IMR-90 (cell line): ENCODE measurements at places on chromosomes 4 and X. TPM values are rescaled to one million over a fixed set of nuclear protein-coding genes. Genes with fewer than 3 reads are reported as not detected.

Gene PCDH18
- polyA plus RNA-seq, result 39.6 and 41.3 TPM in 2 replicates

Gene TRIM75
- polyA plus RNA-seq, result not detected in 2 replicates

Gene TBC1D8B
- 5.8 and 8.3 TPM in 2 replicates for polyA plus RNA-seq

Gene MRFAP1L1
- 41.7 and 47.0 TPM in 2 replicates for polyA plus RNA-seq

Gene DGAT2L6
- polyA plus RNA-seq, result not detected in 2 replicates

Gene GAGE12F
- not detected in 2 replicates for polyA plus RNA-seq

Gene USP17L11
- polyA plus RNA-seq, result not detected in 2 replicates

Gene FUNDC2
- 51.7 and 52.3 TPM in 2 replicates for polyA plus RNA-seq

Gene ASB12
- not detected in 2 replicates for polyA plus RNA-seq

Gene IL2RG
- polyA plus RNA-seq, result not detected in 2 replicates

Gene PLAC8
- not detected in 2 replicates for polyA plus RNA-seq

Gene LNX1
- polyA plus RNA-seq, result 0.15 and 0.19 TPM in 2 replicates

Gene PRDM8
- polyA plus RNA-seq, result 15.8 and 16.8 TPM in 2 replicates

Gene DDX60
- polyA plus RNA-seq, result 2.1 and 3.1 TPM in 2 replicates

Gene BANK1
- polyA plus RNA-seq, result 0.16 and 0.51 TPM in 2 replicates

Gene EREG
- polyA plus RNA-seq, result 0.14 and 0.26 TPM in 2 replicates

Gene CSAG2
- not detected in 2 replicates for polyA plus RNA-seq

Gene CLGN
- polyA plus RNA-seq, result 0.55 and 0.75 TPM in 2 replicates

Gene EXOC1L
- not detected in 2 replicates for polyA plus RNA-seq

Gene TACR3
- not detected in 2 replicates for polyA plus RNA-seq

Gene CDKL2
- polyA plus RNA-seq, result 0.09 TPM in 1 of 2 replicates, not detected in the other

GRCh38 chr4:184165291-184165690 is 52.4 kb downstream of the ENPP6 start:
- peak; percentile 11 for DNase-seq
- no peaks in the 10 kb centered on the region for H3K36me3 ChIP-seq
- no peak overlapping the region for H3K4me3 ChIP-seq
- H3K4me1 ChIP-seq, result peaks cover 2% of the 10 kb centered on the region; the same call in 1 of the 2 replicates
- no peak overlapping the region for H3K27ac ChIP-seq
- H3K27me3 ChIP-seq, result peaks cover 7% of the 10 kb centered on the region; the same call in 1 of the 2 replicates

GRCh38 chr4:730511-730910 is 24.9 kb downstream of the PCGF3 start:
- DNase-seq, result no peak
- no peak overlapping the region for H3K27ac ChIP-seq
- H3K4me3 ChIP-seq, result no peak overlapping the region
- peaks cover 42% of the 10 kb centered on the region for H3K36me3 ChIP-seq
- peaks cover 12% of the 10 kb centered on the region for H3K4me1 ChIP-seq

- H3K36me3 ChIP-seq, result no peaks in the 10 kb centered on the region
- DNase-seq, result no peak
- no peak overlapping the region for H3K4me3 ChIP-seq
These were observed 61.8 kb downstream of the ZNF732 start for GRCh38 chr4:243426-243825.

DNA sequence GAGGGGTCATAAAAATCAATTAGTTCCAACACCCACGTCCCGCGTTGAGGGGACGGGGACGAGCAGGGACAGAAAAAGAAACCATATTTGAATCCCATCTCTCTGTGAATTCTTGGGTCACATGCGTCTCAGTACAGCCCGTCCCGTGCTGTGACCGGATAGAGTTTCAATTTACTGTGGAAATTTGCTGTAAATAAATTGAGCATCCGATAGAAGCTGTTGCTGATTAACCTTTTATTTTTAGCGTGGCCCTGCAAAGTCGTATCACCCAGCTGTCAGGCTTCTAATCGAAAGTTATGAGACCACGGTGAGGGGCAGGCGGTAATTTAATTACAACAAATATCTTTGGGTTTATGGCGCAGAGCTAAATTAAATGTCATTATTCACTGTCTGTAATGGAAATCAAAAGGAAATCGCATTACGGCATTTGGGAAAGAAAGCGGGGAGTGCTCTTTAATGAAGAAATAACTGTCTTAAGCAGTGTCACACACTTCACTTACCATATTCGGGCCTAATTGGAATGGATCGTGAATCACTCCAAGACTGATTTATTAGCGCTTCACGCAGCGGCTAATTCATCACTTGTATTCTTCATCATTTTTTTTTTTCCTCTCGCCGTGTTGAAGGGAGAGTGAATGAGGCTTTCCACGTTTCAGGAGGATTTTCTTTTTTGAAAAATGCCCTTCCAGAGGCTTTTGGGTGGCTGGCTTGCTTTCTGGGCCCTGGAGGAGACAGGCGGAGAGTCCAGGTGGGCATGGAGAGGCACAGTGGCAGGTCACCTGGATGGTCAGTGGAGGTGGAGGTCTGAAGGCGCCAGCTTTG is 7.3 kb downstream of the SHOX start:
- H3K27me3 ChIP-seq, result peaks cover 13% of the 10 kb centered on the region
- no peak overlapping the region for H3K4me3 ChIP-seq
- H3K36me3 ChIP-seq, result no peaks in the 10 kb centered on the region

- H3K4me1 ChIP-seq, result peaks cover 2% of the 10 kb centered on the region; the same call in 1 of the 2 replicates
- H3K27me3 ChIP-seq, result no peaks in the 10 kb centered on the region
- no peak overlapping the region for H3K4me3 ChIP-seq
- no peak for DNase-seq
- H3K27ac ChIP-seq, result no peak overlapping the region
These were observed 18.2 kb downstream of the MRPL1 start for GRCh38 chr4:77880784-77881183.

DNA sequence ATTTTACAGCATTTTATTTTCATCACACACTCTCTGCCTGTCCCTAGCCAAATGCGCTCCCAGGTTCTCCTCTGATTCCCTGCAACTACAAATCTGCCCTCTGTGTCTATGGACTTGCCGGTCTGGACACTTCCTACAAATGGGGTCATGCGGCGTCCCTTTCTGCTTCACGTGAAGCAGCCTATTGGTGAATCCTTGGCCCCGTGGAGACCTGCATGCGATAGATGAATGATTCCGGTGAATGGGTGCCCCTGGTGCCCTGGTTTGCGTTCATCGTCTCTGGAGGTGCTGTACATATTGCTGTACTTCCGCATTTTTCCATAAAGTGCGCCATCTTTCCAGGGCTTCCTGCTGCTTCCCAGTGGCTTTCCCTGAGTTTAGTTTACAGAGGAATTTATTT is 27.5 kb upstream of the CLCN4 start:
- DNase-seq, result no peak
- H3K27ac ChIP-seq, result no peak overlapping the region
- H3K4me3 ChIP-seq, result no peak overlapping the region
- no peaks in the 10 kb centered on the region for H3K4me1 ChIP-seq
- H3K36me3 ChIP-seq, result peaks cover 32% of the 10 kb centered on the region

GRCh38 chr4:113773756-113774155 is 12.2 kb upstream of the CAMK2D start:
- DNase-seq, result no peak
- no peak overlapping the region for H3K4me3 ChIP-seq
- H3K27me3 ChIP-seq, result no peaks in the 10 kb centered on the region
- no peak overlapping the region for H3K27ac ChIP-seq
- no peaks in the 10 kb centered on the region for H3K36me3 ChIP-seq
- H3K4me1 ChIP-seq, result no peaks in the 10 kb centered on the region

GRCh38 chr4:19927381-19927780 is 324.3 kb upstream of the SLIT2 start:
- no peak overlapping the region for H3K4me3 ChIP-seq
- no peaks in the 10 kb centered on the region for H3K36me3 ChIP-seq
- DNase-seq, result peak; percentile 34
- no peak overlapping the region for H3K27ac ChIP-seq
- H3K4me1 ChIP-seq, result no peaks in the 10 kb centered on the region
- no peaks in the 10 kb centered on the region for H3K27me3 ChIP-seq

GRCh38 chrX:149074398-149074797 is 430.7 kb downstream of the IDS start:
- no peak overlapping the region for H3K27ac ChIP-seq
- no peaks in the 10 kb centered on the region for H3K4me1 ChIP-seq
- H3K4me3 ChIP-seq, result no peak overlapping the region
- no peaks in the 10 kb centered on the region for H3K36me3 ChIP-seq

DNA sequence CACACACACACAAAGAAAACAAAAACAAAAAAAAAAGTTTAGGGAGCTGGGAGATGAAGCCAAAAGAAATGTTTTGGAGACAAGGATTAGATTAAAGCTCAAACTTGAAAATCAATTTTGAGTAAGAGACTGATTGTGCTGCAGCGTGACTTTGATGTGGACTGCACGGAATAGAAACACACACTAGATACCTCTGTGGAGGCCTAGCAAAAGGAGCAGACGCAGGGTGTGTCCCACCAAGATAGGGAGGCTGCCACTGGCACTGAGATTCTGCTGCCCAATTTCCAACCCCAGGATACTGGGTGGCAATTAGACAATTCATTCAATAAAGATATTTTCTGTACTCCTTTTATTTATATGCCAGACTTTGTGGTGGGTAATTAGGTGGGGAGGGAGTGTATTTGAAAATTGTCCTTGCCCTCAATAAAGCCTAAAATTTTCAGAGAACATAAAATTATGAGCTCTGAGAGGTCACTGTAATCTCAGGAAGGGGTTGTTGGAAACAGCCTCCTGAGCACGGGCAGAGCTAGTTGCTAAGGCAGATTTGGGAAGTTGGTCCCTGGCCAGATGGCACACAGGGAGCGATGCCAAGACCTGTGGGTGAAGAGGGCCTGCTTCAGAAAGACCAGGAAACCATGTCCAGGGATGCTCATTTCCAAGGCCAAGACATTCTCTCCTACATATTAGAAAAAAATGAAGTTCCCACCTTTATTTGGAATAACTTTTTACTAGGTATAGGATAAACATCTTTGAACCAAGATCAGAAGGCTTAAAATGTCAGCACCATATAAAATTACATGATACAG is 1.9 kb upstream of the PPP3CA start:
- H3K27ac ChIP-seq, result peak overlapping the region; percentile 55; the same call in 1 of the 2 replicates
- no peak overlapping the region for H3K4me3 ChIP-seq
- peaks cover 8% of the 10 kb centered on the region for H3K4me1 ChIP-seq
- no peaks in the 10 kb centered on the region for H3K27me3 ChIP-seq

GRCh38 chrX:112889400-112889799 is 48.8 kb upstream of the AMOT start:
- DNase-seq, result no peak
- H3K27ac ChIP-seq, result no peak overlapping the region
- H3K27me3 ChIP-seq, result peaks cover 3% of the 10 kb centered on the region; the same call in 1 of the 2 replicates

DNA sequence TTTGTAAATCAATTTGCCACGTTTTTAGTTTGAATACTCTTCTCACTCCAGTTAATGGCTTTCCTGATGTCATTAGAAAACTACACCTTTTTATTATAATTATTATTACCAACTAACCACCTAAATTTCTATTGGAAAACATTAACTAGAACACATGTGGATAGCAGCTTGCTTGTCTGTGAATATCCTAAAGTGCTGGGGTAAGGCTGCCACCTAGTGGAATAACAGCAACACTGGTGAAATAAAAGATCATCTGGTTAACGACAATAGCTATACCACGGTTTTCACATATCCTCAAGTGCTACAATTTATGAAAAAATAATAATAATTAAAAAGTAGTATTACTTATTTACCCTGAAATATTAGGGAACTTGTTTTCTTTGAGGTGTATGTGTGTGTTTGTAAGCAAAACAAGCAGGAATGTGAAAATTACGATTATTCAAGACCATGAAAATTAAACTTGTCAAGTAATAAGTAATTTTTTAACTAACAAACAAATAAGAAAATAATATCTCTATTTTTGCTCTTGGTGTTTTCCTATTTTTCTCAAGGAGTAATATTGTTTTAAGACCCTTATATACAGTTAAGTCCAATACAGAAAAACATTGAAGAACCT is 130.1 kb upstream of the TECRL start:
- no peak overlapping the region for H3K4me3 ChIP-seq
- H3K27ac ChIP-seq, result no peak overlapping the region
- H3K27me3 ChIP-seq, result no peaks in the 10 kb centered on the region
- H3K4me1 ChIP-seq, result no peaks in the 10 kb centered on the region
- no peaks in the 10 kb centered on the region for H3K36me3 ChIP-seq

GRCh38 chrX:47560934-47561658 is at the start of gene ARAF:
Gene ARAF (plus strand): TSS chrX:47561205. CDS start chrX:47562968, 1,763 bp downstream.
- peak within 1 kb of the TSS; percentile 72 for H3K4me3 ChIP-seq
- H3K4me1 ChIP-seq, result 0 out of 2 replicates have a peak, but pooled peaks cover 1% of the 10 kb centered on the region
- peak within 1 kb of the TSS; percentile 96 for H3K27ac ChIP-seq
- H3K27me3 ChIP-seq, result no peaks in the 10 kb centered on the region
- peaks cover 12% of the 10 kb centered on the region for H3K36me3 ChIP-seq

GRCh38 chr4:3346146-3346545 is 53.3 kb downstream of the RGS12 start:
- peaks cover 8% of the 10 kb centered on the region; the same call in 1 of the 2 replicates for H3K36me3 ChIP-seq
- H3K4me1 ChIP-seq, result peaks cover 13% of the 10 kb centered on the region
- H3K27ac ChIP-seq, result no peak overlapping the region
